Fibroblast of upper back skin (primary cell): ENCODE measurements at places on chromosomes 16 and 17.
A peak's percentile ranks its signal among the peaks of the same experiment; 100 is the strongest.

DNA sequence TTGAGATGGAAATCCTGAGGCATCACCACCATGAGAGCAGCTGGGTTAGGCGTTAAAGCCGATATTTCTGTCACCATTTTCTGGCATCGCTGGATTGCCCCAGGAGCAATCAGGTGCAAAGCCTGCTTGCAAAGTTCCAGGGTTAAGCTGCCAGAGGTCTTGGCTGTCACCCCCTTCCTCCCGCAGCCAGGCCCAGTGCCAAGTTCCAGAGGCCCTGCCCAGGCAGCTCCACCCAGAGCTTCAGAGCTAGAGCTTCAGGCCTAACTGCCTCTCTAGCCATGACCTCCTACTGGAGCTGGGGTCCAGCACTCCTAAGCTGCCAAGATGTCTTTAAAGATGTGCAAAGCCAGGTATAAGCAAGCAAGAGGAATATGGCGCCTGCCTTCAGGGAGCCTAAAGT, 8.8 kb upstream of the TMEM238L start:
- DNase-seq = no peak

DNA sequence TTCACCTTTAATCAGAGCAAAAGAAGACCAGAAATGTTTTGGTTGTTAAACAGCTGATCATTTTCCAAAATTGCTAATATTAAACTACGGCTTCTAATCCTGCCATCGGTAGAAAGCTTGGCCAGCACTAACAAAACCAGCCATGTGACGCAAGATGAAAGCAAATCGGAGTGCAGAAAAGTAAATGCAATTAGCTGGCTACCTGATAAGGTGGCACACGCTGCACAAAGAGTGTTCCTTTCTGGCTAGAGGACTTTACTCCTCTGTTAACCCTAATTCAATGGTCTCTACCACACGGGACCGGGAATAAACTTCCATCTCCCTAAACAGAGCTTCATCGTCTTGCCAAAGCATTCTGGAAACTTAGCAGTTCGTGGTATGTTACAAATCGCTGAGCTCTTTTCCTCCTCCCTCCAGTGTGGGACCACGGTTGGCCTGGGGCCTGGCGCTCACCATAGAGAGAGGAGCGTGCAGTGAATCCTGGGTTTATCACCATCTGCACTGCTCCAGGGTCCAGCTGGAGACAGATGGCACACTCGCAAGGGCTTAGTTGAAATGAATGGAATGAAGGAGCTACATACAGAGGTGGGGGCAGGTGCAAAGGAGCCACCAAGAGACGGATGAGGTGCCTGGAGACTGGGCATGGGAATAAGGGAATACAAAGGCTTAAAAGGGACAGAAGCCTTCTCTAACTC, 10.1 kb upstream of the COG1 start:
- no peak for DNase-seq

- no peak for DNase-seq
Measured at GRCh38 chr16:51543971-51544370, 392.9 kb upstream of the SALL1 start.

- peak; percentile 57 for DNase-seq
Measured at GRCh38 chr16:60648290-60648689, 1387.9 kb downstream of the CDH8 start.
